Cerebellar nuclear complex (tissue), 1 donor: ENCODE measurements at places on chromosomes 13 and 19.

DNA sequence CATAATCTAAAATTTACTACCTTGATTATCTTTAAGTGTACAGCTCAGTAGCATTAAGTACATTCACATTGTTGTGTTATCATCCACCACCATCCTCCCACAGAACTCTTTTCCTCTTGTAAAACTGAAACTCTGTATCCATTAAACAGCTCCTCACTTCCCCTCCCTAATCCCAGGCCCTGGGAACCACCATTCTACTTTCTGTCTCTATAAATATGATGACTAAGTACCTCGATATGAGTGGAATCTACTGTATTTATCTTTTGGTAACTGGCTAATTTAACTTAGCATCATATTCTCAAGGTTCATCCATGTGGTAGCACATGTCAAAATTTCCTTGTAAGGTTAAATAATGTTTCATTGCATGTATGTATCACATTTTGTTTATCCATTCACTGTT lies 49.0 kb upstream of the POMP start:
- no peak for DNase-seq

- DNase-seq: no peak
These were observed 1067.0 kb downstream of the PCDH17 start for GRCh38 chr13:58698531-58698930.

DNA sequence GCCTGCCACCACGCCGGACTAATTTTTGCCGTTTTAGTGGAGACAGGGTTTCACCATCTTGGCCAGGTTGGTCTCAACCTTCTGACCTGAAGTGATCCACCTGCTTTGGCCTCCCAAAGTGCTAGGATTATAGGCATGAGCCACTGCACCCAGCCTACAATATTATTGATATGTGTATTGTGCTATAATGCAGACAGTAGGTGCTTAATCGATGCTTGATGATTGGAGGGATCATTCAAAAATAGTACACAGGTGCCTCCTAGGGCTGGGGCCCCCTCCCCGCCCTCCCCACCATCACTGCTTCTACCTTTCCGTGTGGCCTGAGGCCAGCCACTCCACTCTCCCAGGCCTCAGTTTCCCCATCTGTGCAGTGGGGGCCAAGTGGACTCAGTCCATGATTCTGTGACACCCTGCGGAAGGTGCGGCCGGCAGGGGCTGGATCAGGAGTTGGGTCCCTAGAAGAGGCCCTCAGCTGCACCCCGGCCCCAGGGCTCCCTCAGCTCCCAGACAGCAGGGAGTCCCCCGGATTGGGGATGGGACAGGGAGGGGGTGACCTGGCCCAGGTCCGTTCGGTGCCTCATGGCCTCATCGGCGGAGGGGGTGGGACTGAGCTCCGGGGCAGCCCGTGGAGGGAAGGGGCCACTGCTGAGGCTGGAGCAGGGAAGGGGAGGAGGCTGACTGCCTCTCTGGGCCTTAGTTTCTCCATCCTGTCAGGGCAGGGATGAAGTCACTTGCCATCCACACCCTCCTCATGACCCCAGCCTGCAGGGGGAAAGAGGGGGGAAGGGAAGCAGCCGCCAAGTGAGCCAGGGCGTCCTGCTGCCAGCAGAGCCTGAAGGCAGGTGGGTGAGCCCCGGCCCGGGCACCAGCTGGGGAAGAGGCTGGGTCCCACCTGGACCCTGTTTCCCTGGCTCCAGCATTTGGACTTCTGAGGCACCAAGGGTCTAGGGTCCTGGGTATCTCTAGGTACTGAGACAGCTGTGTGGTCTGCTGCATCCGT lies 1.2 kb downstream of the ADAMTSL5 start:
- DNase-seq: no peak

GRCh38 chr13:110521946-110522345 lies 39.6 kb downstream of the RAB20 start:
- DNase-seq: no peak

DNA sequence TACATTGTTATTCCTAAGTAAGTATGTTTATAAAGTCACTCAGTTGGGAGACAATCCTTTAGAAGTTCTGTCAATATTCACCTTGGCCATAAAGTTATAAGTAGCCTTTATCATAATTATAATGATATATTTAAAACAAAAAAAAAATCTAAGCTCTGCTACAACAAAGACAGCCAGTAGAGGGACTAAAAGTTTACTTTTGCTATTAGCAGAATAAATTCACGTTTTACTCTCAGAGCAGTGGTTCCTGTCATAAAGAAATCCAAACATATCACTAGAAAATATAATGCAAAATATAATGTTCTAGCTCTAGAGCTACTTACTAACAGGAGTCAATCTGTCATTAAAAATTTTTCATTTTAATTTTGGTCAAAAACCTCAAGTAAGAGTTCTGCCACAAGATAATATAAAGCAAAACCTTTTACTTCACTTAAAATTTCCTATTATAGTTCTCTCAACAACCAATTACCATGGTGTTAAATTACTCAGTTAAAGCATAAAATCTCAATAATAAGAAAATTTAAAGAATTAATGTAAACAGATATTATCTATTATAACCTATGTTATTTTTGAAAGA lies 17.7 kb downstream of the INTS6 start:
- no peak for DNase-seq

- no peak for DNase-seq
These were observed 517.9 kb upstream of the PRR20A start for GRCh38 chr13:56622840-56623239.

DNA sequence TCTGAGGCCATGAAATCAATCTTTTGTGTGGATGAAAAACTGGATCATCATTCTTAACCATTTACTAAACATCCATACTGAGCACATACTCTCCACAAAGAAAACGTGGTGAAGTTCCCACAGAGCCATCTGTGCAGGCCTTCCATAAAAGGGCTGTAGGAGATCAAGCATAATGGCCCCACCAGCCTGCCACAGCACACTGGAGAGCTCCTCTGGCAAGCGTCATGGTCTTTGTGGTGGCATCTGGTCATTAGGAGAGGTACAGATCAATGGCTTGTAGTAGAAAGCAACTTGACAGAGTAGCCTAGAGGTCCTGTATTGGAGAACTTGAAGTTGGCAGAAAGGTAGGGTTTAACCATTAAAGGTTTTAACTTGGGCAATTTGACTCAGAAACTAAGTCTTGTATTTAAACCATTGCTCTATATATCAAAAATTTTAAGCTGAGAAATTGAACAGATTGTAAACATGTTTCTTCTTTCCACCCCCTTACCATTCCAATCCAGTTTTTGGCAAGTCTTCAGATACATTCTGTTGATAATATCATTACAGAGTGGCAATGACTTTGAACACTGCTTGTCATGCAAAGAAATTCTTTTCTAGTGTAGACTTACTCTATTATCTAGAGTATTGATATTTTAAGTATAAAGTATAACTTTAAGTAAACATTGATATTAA lies 128.3 kb downstream of the LMO7 start:
- no peak for DNase-seq
